Endothelial cell (in vitro differentiated cells): ENCODE measurements at places on chromosomes 5 and 9.

DNA sequence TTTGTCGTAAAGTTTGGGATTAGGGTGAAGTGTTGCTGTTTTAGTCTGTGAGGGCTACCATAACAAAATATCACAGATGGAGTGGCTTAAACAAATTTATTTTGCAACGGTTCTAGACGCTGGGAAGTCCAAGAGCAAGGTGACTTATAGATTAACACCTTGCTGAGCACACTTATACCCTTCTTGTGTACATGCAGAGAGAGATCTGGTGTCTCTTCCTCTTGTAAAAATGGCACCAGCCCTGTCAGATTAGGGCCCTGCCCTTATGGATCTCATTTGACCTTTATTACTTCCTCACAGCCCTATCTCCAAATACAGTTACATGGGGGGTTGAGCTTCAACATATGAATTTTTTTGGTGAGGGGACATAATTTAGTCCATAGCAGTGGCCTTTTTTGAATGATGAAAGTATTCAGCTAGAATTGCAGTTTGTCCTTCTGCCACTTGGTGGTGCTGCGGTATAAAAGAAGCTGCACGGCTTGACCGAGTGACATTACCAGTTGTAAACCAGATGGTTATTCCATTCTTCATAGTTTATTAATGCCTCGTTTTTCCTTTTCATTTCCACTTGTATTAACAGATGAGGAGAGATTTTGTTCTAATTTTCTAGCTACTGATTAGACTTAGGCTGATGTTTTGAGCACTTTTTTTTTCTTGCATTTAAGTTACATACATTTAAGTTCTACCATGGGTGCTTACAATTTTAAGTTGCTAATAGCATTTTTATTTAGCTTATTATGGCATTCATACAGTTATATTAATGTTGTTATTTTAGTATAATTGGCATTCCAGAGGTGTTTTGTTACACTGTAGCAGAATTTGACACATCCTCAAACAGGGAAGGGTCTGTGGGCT lies 19.4 kb downstream of the DCP2 start:
- peak; percentile 82 for DNase-seq

DNA sequence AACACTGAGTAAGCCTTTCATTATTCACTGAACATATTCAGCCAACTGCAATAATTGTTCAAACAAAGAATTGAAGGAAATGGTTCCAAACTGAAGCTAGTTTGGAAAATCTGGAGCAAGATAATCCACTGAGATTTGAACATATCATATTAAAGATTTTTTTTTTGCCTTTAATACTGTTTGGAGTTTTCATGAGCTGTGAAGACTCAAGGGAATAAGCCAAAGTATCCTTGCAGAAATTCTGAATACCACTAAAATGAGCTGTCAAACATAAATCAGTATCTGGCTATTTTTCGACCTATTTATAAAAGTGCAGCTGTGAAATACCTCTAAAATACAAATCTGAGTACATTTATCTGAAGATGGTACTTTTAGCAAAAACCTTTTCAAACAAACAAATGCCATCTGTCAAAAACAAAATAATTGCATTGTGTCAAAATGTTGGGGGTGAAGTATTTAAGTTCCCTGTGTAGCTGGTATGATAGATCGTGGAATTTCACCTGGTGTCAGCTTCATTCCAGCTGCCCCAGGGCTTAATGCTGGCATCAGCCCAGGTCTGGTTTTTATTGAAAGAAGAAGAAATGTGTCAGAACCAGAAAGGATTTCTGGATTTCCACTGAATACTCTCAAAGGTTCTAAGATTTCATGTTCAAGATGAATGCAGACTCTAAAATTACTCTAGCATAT lies 149.0 kb upstream of the GRAMD2B start:
- no peak for DNase-seq

DNA sequence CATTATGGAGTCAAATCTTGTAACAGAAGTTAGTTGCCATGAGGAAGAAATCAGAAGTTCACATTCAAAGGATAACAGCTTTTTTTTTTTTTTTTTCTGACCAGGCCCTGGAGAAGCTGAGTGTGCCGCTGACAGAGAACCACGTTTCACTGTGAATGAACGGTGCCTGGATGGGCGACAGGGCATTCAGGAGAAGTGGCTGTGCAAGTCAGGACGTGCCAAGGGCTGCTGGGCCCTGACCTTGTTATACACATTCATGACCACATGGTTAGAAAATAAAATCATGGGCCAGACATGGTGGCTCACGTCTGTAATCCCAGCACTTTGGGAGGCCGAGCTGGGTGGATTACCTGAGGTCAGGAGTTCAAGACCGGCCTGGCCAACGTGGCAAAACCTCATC lies 91.6 kb downstream of the ANKH start:
- DNase-seq = no peak

DNA sequence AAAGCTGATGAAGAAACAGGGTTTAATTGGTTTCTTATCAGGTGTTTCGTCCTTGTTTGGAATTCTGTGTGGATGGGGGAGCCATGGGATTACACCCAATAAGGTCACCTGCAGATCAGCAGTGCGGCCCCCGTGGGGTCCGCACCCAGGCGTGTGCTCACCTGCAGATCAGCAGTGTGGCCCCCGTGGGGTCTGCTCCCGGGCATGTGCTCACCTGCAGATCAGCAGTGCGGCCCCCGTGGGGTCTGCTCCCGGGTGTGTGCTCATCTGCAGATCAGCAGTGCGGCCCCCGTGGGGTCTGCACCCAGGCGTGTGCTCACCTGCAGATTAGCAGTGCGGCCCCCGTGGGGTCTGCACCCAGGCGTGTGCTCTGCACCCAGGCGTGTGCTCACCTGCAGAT lies 41.7 kb upstream of the CEP72 start:
- no peak for DNase-seq

DNA sequence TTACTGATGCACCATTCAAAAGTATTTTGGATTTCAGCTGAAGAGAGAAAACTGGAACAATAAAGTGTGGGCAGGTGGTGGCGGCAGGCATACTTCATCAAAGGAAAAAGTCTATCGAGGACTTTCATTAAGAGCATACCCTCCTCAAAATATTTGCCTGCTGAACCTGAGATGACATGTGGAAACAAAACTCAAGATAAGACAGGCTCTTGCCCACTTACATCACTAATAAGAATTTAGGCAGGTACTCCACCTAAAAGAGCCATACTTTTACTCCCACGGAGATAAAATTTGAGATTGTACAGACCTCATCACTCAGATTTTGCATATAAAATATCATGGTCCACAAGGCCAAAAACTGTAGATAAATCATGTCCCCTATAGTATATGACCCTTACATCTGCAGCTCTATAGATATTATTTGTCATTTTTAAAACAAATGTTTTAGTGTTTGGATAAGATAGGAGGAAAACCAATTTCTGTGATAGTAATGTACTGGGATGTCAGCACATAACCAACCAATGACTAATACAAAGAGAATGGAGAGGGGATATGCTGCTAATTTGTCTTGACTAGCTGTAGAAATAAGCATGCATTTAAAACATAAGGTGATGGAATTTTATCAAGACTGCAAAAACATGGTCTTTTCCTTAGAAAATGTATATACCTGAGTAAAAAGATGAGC lies 730.6 kb upstream of the ZNF608 start:
- no peak for DNase-seq
